ENCODE measurements at places on chromosomes 3 and 15.

GRCh38 chr3:129974833-129975704, 549 bp downstream of the TRH start:
- DNase-seq, result no peak

GRCh38 chr15:62428259-62428658, 263.2 kb upstream of the C2CD4B start:
- DNase-seq, result no peak

DNA sequence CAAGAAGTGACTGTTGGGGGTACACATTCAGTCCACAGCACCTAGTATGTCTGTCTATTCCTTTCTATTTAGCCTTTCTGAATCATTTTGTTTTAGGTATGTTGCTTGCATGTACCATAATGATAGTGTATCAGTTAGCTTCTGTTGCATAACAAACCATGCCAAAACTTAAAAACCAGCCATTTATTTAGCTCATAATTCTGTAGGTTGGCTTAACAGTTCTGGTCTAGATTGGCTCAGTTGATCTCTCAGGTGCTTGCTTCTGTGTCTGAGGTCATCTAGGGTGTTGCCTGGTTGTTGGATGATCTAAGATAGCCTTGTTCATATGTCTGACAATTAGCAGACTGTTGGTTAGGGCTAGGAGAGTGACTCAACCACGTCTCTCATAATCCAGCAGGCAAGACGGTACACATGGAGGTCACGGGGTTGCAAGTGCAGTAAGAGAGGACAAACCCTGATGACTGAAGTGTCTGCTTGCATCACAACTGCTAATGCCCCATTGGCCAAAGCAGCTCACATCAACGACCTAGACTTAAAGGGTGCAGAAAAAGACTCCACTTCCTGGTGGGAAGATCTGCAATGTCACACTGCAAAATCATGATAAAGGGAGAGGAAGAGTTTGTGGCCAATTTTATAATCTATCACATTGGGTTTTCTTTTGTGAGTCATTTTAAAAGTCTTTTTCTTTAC, 6.8 kb upstream of the PDCD6IP start:
- peak; percentile 26 for DNase-seq

- no peak for DNase-seq
Observed at GRCh38 chr15:28934645-28935044, 48.9 kb downstream of the APBA2 start.

DNA sequence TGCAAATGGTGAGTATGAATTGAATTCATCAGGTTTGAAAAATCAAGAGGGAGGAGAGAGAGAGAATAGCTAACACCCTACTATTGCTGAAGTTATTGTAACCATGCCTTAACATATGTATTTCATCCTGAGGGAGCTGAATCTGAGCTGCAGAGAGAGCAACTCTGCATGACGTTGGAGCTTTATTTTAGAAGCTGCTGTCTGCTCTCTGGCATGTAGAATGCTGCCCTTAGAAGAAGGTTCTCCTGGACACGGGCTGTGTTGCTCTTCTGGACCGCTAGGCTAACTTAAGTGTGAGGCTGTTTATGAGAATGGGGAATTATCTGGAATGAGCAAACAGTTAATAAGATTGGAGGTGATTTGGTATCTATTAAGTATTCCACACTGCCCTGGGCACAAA, 814.6 kb downstream of the AGBL1 start:
- DNase-seq, result no peak

DNA sequence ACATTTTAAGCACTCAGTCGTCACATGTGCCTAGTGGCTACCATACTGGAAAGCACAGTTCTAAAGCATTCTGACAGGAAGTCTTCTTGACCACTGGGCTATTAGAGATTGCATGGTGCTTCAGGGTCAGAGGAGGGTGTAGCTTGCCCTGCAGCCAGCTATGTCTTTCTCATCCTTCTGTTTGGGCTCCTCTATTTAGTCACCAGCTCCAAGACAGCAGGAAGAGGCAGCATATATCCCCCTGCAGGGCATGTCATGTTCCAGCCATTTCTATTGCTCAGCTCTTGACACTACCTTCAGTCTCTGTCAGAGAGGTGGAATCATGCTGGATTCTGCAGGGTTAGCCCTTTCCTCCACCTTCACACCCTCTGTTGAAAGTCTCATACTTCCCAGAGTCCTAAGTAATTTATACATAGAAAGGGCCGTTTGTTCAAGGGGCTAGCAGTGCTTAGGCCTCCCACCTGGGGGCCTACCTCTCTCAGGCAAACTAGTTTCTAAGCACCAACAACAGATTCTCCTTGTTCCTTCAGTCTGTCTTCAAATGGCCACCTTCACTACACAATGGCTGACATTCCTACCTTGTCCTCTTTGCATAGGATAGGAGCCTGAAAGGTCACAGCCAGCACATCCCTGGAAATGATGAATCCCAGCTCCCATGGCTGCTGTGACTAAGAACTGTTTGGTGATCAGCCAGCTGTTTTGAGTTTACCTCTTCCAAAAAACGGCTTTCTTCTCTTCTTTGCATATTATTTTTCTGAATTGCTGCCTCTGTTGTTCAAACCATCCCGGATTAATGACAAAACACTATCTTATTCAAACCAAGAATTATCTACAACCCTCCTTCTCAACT, 115.7 kb upstream of the BFSP2 start:
- DNase-seq, result no peak

GRCh38 chr3:133161656-133162055, 123.5 kb downstream of the TMEM108 start:
- DNase-seq, result no peak

DNA sequence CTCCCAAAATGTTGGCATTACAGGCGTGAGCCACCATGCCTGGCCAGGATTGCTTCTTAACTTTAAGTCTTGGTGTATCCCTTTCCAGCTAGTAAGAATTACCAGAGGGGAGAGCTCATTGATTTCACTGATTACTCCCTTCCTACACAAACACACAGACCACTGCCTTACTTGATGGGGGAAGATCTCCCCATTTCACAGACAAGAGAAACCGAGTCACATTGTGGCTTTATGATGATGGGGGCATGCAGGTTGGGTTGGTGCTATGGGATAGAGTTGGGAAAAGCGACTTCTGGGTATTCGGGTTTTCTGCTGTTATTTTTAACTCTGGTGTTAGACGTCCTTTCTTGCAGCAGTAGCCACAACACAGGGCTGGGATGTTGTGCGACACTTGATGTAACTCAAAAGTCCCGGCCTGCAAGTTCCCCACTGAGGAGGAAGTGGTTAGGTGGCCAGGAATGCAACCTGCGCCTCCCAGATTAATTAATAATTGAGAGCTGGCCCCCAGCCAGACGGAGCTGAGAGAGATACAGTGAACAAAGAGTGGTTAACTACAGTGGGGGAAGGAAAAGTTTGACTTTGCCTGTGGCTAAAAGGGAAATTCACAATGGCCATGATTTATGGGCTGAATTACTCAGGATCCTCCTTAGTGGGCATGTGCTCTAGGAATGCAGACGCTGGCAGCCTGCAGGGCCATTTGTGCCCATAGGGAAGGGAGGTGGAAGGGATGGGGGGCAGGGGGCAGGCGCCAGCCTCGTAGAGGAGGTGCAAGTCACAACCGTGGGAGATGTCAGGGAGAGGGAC, 63.6 kb downstream of the SMAD6 start:
- no peak for DNase-seq

- no peak for DNase-seq
Observed at GRCh38 chr3:127700406-127700805, 27.7 kb downstream of the ABTB1 start.

DNA sequence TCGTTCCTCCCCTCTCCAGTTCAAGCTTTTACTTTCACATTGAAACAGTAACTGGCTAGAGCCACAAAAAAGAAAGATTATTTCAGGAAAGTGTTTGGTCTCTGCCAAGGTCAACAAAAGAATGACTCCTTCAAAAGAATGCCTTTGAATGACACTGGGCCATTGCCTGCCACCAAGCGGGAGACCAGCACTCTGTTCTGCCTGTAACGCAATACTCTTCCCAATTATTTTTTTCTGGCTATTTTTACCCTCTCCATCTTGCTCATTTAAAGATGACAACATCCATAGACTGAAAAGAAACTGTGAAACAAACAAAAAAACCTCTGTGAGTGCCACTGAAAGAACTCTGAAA, 37.3 kb downstream of the EHHADH start:
- no peak for DNase-seq

GRCh38 chr15:87227846-87228245, 1028.7 kb downstream of the NTRK3 start:
- DNase-seq, result no peak

DNA sequence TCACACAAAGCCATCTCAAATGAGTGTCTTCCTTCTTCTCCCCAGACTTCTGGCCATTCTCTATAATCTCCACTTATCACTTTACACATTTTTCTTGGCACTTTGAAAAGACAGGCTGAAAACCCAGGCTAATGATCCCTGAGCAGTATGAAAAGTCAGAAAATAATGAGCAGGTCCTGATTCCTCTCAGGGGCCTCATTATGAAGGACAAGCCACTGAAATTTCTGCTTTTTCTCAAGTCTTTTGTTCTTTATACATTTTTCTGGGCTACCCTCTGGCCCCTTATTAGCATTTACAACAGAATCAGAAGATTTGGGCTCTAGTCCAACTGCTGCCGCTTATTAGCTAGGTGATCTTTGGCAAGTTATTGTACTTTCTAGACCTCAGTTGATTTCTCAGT, 9.5 kb upstream of the ST6GAL1 start:
- DNase-seq, result no peak

GRCh38 chr15:77542491-77543001, 90.2 kb downstream of the LINGO1 start:
- DNase-seq, result no peak

DNA sequence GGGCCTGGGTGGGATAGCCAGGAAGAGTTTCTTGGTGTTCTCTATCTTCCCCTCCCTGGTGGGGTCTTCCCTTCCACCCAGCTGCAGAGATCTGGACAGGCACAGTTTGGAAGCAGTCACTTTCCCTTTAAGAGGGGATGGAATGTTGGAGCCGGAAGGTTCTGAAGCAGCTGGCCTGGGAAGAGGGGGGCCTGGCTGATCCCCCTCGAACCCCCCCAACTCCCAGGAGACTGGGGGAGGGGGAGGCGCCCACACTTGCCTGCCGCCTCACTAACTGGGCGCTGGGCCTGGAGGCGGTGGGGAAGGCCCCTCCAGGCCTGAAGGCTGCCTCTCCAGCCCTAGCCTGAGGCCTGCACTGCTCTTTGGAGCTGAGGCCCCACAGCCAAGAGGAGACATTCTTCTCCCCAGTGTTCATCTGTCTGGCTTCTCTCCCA, 1.4 kb downstream of the DVL3 start:
- DNase-seq, result no peak

DNA sequence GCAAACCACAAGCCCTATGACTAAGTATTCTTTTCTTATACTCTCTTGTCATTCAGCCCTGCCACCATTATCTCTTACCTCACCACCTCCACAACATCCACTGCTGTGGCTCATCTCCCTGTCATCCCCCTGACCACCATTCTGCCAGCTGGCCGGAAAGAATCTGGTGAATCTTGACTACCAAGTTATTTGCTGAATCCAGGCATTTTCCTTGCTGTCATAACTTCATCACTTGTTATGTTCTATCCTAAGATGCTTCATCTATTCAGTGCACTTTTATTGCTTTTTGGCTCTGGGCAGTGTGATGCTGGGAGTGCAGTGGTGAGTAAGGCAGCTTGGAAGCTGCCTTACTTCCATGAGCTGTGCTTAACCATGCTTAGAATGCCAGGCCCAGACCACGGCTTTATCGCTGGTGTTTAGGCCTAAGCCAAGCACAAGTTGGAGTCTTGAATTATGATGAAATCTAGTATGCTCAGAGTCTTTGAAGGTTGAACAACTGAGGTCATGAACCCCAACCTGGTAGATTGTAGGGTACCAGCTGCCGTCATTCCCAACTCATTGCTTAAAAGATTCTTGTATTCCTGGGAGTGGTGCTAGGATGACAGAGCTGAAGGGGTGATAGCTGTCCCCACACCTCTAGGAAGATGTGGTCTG, 27.0 kb upstream of the APH1B start:
- DNase-seq, result no peak

DNA sequence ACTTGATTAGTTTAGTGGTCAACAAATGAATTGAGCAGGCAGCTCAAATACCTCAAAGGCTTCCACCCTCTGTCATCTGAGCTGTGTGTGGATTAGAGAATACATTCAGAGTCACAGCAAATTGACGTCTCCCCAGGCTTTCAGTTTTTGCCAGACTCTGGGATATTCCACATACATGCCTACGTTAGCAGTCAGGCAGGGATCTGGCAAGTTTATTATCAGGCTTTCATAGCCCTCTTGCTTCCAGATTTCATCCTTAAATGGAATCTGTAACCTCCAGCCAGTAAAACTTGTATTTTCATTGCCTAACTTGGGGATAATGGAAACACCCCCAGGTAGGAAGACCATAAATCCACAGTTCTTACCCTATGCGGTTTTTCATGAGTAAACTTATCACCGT, 115.9 kb downstream of the RASA2 start:
- no peak for DNase-seq

- no peak for DNase-seq
Observed at GRCh38 chr3:48560648-48561018, 2.9 kb downstream of the UCN2 start.

GRCh38 chr15:79777916-79778315, 118.9 kb downstream of the MTHFS start:
- DNase-seq, result no peak

DNA sequence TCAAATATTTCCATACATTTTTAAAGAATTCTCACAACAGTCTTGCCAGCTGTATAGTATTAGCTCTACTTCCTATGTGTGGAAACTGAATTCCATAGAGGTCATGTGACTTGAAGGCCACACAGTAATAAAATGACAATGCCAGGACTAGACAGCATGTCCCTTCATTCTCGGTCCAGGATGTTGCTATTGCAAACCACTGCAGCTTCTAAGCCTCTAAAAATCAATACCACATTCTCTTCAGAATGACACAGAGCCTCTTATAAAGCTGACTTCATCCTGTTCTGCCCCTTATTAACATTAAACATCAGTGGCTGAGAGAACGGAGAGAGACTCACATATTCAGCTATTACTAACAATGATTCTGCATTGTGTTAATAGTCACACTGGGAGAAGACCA, 240.3 kb upstream of the PEX5L start:
- DNase-seq, result no peak

GRCh38 chr3:98242155-98242554, 21.9 kb upstream of the OR5H6 start:
- DNase-seq, result no peak
